ENCODE measurements at places on chromosomes 11 and 22.

GRCh38 chr22:44314425-44315067 lies 1.8 kb upstream of the SHISAL1 start:
- no peak for DNase-seq

DNA sequence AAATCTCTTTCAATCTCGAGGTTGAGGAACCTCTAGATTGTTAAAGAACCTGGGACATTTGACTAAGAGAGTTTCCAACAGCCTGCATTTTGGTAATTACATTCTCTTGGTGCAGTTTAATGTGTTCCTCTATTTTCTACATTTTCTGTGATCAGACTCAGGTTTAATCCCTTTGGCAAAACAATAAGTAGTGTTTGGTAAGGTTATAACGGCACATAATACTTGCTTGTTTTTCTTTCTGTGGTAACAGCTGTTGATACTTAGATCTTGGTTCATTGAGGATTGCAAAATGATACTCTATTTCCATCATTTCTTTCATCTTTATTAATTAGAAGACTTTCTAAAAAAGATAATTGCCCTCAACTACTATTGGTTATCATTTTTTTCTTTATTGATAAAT lies 271.3 kb downstream of the SBF2 start:
- DNase-seq, result no peak

DNA sequence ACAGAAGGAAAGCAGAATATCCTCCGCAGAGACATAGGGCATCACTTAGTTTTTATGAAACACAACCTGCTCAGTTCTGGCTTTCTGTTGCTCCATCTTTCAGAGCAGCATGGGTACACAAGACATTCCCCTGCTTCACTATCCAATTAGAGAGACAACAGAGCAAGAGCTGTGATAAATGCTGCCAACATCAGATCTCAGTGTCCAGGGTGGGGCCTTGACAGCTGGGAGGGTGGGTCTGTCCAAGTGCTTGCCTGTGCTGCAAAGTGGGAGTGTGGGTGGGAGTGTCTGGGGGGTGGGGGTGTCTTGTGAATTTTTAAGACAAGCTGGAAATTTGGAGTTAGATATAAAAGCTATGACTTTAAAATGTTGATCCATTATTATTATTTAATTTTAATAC lies 369.6 kb downstream of the TENM4 start:
- DNase-seq, result no peak

GRCh38 chr11:11028017-11028692 lies 170.3 kb upstream of the ZBED5 start:
- DNase-seq, result peak; percentile 76

DNA sequence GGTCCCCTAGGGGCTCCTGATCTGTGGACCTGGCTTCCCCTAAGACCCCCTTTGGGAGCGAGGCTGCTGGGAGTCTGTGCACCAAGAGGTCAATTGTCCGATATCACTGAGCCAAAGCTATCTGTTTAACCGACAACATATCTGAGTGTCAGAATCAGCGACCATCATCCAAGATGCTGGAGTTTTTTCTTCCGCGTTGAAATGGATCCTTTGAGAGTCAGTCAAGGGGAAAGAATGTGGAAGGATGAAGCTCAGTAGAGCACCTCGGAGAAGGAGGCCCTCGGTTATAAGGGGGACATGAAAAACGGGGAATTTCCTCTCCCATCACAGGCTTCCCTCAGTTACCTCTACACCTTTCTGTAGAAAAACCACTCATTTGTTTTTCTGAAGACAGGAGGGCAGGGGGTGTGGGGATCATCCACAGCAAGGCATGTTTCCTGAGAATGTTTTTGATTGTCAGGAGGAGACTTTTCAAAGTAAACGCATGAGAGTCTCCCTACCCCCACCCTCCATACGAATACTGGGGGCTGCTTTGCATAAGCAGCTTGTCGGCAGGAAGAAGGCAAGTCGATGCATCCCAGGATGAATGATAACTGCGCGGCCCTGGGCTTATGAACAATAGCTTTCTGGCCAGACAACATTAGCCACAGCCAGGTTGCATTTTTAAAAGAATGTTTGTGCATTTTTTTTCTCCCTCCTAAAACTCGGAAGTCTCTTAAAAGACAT lies 37.7 kb upstream of the CCND1 start:
- DNase-seq, result no peak
